ENCODE measurements at places on chromosomes 2 and 18.

GRCh38 chr18:27298214-27298804, 113.2 kb upstream of the CHST9 start:
- no peak for DNase-seq

DNA sequence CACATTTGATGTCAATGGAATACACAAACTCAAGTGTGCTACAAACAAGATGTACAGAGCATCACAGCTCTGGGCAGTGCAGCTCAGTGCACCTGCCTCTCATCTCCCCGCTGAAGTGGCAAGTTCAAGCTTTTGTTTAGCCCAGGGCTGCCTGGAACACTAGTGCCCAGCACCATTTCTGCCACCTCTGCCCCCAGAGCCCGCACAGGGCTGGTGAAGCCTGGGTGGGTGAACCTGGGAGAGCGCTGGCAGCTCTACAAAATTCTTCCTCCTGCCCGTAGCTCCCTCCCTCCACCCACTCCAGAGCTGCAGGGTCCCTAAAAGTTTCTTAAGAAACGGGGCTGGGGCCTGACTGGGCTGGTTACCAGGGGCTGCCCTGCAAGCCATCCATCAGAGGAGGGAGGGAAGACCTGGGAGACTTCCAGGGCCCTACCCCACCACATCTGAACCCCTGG, 1.5 kb downstream of the HES6 start:
- no peak for DNase-seq

DNA sequence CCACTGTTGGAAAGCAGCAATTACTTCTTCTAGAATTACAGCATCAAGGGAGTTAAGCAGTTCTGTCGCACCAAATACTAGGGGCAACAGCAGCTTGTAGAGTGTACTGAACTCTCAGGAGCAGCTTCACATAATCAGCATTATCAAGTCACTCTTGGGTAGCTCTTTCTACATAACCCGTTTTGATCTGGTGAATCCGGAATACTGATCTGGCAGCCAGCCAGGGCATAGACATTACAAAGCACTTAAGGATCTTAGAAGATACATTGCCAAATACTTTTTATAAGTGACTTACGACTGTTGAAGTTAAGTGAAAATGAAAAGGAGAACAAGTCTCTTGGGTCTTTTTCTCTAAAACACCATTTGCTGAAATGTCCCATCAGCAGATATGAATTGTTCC, 73.2 kb upstream of the NETO1 start:
- no peak for DNase-seq

DNA sequence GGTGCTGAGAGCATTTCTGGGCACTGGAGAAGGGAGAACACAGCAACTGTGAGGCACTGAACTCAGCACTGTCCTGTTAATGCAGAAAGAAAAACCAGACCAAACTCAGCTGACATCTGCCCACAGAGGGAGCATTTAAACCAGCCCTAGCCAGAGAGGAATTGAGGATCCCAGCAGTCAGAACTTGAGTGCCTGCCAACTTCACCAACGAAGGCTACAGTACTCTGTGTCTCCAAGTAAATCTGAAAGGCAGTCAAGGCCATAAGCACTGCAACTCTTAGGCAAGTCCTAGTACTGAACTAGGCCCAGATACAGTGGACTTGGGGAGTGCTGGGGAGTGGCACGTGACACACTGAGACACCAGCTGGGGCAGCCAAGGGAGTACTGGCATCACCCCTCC, 176.2 kb upstream of the ZC3H15 start:
- no peak for DNase-seq

DNA sequence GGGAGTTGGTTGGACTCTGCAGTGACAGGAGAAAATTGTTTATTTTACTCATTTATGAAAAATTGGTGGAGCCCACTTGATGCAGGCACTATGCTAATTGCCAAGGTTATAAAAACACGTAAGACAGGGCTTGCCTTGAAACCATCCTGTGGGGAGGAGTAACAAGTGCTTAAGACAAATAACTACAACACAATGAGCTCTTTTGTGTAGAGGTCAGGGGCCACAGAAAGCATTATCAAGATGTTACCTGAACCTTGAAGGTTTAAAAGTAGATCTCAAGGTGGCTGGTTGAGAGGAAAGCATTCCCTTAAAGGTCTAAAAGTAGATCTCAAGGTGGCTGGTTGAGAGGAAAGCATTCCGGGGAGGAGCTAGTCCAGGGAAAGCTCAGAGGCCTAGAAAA, 381.8 kb upstream of the POU3F3 start:
- DNase-seq = no peak

- no peak for DNase-seq
Observed at GRCh38 chr18:79459946-79460480, 64.3 kb downstream of the NFATC1 start.

- DNase-seq = no peak
Observed at GRCh38 chr2:101752716-101753616, 55.5 kb downstream of the MAP4K4 start.

DNA sequence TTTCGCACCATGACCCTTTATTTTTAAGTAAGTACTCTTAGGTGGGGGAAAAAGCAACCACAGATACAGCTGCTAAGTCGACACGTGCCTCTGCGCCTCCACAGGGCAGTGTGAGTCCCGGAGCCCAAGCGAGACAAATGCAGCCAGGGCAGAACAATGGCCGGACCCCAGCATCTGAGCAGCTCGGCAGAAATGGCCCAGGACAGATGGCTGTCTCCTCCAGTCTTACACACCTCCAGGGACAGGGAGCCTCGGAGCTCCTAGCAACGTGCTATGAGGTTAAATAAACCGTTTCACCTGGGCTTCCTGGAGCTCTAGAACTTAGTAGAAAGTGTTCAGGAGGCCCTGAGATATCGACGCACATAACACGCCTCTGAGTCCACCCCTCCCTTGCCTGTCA, 47.3 kb upstream of the SALL3 start:
- no peak for DNase-seq

DNA sequence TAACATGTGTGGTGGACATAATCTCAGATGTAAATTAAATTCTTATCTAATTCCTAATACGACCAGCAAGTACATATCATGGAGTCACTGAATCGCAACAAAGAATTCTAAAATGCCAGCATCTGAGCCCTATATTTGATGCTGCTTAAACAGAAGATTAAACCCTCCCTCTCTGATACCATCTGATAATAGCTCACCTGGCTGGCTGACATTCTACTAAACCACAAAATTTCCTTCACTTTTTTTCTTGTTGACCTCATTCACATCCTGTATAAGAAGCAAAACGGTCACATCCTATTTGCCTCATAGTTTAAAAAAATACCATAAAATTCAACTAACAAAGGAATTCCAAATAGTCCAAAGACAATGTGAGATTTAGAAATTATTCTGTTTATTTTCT, 371.6 kb upstream of the SLC8A1 start:
- DNase-seq = no peak

DNA sequence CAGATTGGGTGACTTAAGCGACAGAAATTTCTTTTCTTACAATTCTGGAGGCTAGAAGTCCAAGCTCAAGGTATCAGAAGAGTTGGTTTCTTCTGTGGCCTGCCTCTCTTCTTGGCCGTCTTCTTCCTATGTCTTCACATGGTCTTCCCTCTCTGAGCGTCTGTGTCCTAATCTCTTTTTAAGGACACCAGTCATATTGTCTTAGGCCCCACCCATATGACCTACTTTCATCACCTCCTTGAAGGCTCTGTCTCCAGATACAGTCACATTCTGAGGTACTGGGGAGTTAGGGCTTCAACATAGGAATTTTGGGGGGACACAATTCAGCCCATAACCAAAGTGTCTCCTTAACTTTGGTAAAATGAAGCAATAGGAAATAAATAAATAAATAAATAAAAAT, 110.9 kb upstream of the EPC2 start:
- DNase-seq = no peak

- DNase-seq = no peak
Observed at GRCh38 chr18:79062806-79063205, 6.4 kb upstream of the ATP9B start.

DNA sequence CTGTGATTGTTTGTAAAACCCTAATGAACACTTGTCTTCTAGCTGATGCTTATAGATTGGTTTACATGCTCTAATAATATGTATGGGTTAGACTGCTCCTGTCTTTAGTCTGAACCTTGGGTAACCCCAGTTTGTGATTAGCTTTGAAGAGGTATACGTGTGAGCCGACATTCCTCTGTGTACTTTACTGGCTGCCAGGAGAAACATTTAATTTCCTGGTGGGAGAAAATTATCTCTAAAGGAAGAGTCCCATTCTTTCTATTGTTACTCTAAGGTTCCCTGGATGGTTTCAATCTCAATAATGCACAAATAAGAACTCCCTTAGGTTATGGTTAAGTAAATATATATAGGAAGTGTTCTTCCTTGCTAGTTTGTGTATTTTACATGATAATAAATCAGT, 143.6 kb upstream of the ZSWIM2 start:
- no peak for DNase-seq

- DNase-seq = no peak
Observed at GRCh38 chr2:235543128-235543750, 49.4 kb downstream of the AGAP1 start.

DNA sequence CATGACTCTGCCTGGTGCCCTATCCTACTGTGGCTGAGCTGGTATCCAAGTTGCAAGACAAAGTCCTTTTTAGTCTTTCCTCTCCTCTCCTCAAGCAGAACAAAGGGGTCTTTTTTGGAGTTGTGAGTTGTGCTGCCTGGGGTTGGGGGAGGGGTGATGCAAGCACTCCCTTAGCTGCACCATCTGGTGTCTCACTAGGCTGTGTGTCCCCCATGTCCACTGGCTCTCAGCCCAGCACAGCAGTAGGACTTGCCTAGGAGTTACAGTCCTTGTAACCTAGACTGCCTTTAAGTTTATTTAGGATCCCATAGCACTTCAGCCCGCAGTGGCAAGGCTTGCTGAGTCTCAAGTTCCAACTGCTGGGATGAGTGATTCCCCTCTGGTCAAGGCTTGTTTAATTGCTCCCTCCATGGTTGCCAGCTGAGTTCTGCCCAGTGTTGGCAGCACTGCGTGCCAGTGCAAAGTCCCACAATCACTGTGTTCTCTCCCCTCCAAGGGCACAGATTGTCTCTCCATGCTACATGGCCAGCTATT, 13.2 kb upstream of the ILKAP start:
- no peak for DNase-seq

GRCh38 chr2:217683106-217683870, 319.5 kb downstream of the TNS1 start:
- no peak for DNase-seq

DNA sequence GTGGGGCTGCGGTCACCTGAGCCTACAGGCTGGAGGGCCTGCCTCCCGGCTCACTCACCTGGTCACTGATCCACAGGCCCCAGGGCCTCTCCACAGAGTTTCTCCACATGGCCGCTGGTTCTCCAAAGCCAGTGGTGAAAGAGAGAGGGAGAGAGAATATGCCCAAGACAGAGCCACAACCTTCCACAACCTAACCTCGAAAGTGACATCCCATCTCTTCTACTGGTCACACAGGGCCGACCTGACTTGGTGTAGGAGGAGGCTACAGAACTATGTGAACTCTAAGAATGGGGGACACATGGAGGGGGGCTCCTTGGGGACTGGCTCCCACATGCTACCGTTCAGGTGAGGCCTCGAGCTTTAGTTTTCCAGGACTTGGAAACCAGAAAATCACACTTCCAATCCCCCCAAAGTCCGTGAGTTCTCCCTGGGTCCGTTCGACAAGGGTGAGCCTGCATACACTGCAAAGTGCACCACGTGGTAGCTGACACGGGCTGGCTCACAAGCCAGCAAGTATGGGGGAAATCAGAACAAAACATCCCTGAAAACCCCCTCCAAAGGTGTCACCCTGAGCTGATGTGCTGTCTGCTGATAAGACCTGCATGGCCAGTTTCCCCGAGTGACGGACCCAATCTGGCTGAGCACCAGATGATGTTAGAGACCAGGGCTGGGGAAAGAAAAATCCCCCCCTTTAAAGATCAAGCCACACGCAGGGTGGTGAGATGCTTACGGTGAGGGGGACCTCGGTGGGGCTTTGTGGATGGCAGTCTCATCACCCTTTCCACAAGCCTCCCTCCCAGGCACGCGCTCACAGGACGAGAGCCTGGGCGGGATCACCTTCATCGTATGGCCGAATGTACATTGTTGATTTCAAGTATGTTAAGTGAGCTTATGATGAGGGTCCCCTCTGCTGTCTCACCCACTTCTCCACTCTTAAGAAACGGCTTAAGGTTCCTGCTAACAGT, 54.2 kb upstream of the SEMA4C start:
- DNase-seq = peak; percentile 9

DNA sequence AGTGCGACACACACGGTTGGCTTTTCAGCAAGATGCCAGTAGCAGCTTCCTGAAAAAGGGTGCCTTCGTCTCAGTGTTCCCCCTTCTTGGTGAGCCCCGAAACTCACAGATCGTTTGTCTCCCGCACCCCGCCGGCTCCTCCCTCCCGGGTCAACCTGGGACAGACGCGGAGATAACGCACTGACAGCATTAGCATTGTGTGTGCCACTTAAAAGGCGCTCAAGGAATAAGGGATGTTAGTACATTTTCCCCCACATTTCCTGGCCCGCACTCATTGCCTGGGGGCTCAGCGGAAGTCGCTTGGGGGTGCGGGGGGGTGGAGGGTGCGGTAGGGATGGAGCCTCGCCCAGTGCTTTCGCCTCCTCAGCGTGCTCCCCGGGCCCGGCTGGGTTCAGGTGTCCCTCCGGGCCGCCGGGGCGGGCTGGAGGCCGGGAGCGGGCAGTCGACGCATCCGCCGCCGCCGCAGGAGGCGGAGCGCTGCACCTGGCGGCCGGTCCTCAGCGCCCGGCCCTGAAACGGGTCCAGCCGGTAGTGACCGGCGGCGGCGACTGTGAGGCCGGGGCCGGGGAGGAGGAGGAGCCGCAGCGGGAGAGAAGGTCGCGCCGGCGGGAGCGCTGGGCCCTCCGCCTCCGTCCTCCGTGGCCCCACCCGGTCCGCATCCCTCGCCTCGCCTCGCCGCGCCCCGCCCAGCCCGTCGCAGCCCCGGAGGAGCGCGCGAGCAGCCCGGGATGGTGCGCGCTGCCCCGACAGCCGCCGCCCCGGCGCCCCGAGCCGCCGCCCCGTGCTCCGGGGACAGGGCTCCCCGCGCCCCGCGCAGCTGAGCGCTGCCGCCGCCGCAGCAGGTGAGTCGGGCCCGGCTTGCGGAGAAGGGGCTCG, at the start of gene MFSD6:
MFSD6 (plus strand) TSS at position 694 of the 876 bp plus-strand sequence. CDS start 27,675 bp downstream, outside the sequence.
- DNase-seq = peak; percentile 27

DNA sequence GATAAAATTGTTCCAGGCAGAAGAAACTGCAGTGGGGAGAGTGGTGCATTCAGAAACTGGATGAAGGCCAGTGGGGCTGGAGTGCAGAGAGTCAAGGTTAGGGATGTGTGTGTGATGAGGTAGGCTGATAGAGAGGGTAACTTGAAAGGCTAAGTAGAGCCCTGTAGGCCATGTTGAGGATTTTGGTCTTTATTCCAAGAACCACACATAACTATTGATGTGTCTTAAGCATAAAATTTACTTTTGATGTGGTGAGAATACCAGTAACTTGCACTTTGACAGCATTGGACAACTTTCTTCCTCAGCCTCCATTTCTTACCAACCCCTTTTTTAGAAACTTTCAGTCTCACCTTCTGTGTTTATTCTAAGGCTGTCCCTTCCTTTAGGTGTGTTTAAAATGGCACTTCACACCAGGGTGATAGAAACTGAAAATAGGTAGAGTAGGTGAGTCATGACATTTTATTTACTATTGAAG, 22.6 kb downstream of the MTX2 start:
- no peak for DNase-seq

- no peak for DNase-seq
Observed at GRCh38 chr18:79789901-79790890, 7.5 kb upstream of the KCNG2 start.

GRCh38 chr2:128639693-128640092, 321.0 kb upstream of the HS6ST1 start:
- DNase-seq = no peak

- no peak for DNase-seq
Observed at GRCh38 chr2:57821088-57821487, 225.5 kb upstream of the VRK2 start.

- no peak for DNase-seq
Observed at GRCh38 chr2:88085099-88085498, 17.5 kb downstream of the SMYD1 start.

GRCh38 chr2:208906330-208906729, 499.7 kb downstream of the PTH2R start:
- no peak for DNase-seq
